ENCODE measurements at places on chromosomes 16 and 17. TPM values are rescaled to one million over a fixed set of nuclear protein-coding genes. Genes with fewer than 3 reads are reported as not detected.

GRCh38 chr16:7236824-7237410 is 95.7 kb upstream of the RBFOX1 start:
- DNase-seq: no peak

The HOXB9 gene
- total RNA-seq: 8.3 TPM

The ADORA2B gene
- 118 TPM for total RNA-seq

DNA sequence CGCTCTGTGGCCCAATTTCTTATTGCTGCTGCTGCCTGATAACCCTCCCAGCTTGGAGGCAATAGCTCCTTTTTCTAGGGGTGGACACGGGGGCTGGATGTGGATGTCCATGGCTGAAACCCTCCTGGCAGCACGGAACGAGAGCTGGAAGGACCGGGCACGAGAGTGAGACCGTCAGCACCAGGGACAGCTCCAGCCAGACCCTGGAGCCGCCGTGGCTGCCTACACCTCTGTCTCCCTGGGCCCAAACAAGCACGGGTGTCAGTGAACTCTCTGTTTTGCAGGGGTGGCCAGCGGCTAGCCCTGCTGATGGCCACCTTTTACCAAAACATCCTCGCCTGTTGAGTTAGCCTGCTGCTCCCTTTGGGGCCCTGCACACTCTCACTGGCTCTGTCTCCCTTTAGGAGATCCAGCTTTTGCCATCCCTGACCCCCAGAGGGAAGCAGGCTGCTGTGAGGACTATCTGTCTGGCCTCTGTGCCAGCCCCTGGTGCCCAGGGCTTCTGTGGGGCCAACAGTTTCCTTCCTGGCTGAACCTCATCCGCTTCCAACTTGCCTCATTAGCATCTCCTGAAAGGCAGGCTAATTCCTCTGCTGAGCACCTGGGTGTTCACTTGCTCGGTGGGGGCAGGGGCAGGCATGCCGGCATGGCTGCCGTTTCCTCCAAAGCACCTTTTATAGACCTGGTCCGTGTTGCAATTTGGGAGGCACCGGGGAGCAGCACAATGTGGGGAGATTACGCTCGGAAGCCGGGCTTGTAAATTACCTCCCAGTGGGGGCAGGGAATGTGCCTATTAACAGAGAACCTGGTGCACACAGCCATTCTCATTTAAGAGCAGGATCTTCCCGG is 118.1 kb downstream of the ENGASE start:
- DNase-seq: peak; percentile 48

- no peak for DNase-seq
Observed at GRCh38 chr17:9702914-9703780, 57.8 kb downstream of the USP43 start.

All from PC-3 (cell line).